Sigmoid colon (tissue), 7 donors: ENCODE measurements at places on chromosomes 16 and 17. TPM values are rescaled to one million over a fixed set of nuclear protein-coding genes. Genes with fewer than 3 reads are reported as not detected.
A peak's percentile ranks its signal among the peaks of the same experiment; 100 is the strongest.

GRCh38 chr16:85004587-85005205 is 6.6 kb downstream of the ZDHHC7 start:
- no peak for DNase-seq
- no peaks in the 10 kb centered on the region for H3K27me3 ChIP-seq
- peaks cover 96% of the 10 kb centered on the region for H3K4me1 ChIP-seq
- peak overlapping the region; percentile 2 for H3K4me3 ChIP-seq
- peak overlapping the region; percentile 92 for H3K27ac ChIP-seq

DNA sequence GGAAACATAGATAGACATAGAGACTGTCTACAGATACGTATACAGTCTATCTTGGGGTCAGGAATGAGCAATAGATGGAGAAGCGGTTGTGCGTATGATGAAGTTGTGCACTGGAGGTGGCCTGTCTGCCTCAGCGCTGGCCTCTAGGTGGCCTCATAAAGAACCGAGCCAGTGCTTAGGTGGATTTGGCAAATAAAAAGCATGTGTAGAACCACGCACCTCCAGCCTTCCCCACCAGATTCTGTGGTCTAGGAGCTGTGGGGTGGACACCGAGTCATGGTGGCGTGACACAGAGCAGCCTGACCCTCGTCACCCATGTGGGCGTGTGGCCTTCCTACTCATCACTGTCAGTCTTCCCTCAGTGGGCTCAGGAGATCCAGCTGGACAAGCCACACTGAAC is 34.0 kb downstream of the PGS1 start:
- no peak overlapping the region for H3K4me3 ChIP-seq
- peaks cover 37% of the 10 kb centered on the region for H3K4me1 ChIP-seq
- peak overlapping the region; percentile 52 for H3K27ac ChIP-seq
- no peaks in the 10 kb centered on the region for H3K36me3 ChIP-seq
- no peaks in the 10 kb centered on the region for H3K27me3 ChIP-seq

DNA sequence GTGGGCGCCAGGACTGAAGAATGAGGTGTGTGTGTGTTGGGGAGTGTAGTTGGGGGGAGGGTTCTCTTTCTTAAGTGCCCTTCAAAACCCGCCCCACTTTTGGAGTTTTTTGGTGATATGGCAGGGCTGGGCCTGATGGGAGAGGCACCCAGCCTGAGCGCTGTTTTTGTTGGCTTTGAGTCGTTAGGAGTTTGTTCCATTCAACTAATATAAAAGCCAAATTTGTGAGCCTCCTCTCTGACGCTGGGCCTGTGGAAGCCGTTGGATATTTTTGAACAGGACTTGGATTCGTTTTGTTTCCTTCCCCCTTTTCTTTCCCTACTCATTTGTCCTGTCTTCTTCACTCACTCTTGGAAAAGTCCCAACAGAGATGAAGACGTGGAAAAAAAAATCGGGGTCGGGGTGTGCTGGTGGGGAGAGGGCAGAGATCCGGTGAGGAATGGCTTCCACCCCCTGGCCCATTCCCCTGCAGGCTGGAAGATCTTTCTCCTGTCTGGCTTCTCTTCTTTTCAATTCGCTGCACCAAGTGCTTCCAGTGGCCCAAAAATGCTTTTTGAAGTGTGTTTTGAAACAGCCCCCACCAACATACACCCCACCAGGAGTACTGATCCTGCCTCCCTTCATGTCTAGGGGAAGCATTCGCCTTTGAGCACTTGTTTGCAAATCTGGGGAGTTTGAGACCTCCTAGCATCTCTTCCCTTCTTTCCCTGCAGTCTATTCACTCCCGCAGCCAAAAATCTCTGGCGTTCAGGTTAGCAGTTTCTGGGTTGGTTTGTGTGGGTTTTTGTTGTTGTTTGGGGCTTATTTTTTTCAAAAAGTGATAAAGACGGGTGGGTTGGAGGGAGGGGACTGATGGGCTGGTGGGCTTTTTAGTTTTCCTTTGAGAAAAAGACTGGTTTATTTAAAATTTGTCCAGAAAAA is 2.6 kb downstream of the FZD2 start:
- DNase-seq, result no peak
- no peak overlapping the region for H3K27ac ChIP-seq
- H3K36me3 ChIP-seq, result no peaks in the 10 kb centered on the region
- H3K4me1 ChIP-seq, result peaks cover 44% of the 10 kb centered on the region
- no peak overlapping the region for H3K4me3 ChIP-seq

DNA sequence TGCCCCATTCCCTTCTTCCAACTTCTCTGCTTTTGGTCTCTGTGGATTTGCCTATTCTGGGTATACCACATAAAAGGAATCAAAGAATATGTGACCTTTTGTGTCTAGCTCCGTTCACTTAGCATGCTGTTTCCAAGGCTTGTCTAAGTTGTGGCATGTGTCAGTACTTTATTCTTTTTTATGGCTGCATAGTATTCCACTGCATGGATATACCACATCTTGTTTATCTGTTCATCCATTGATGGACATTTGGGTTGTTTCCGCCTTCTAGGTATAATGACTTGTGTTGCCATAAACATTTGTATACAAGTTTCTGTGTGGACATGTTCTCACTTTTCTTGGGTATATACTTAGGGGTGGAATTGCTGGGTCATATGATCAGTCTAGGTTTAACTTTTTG is 432.6 kb downstream of the MAF start:
- no peaks in the 10 kb centered on the region for H3K27me3 ChIP-seq
- H3K36me3 ChIP-seq, result no peaks in the 10 kb centered on the region
- DNase-seq, result no peak
- H3K4me3 ChIP-seq, result no peak overlapping the region

The ABCC11 gene
- total RNA-seq, result not detected

- DNase-seq, result no peak
- no peaks in the 10 kb centered on the region for H3K36me3 ChIP-seq
- H3K27ac ChIP-seq, result no peak overlapping the region
- no peaks in the 10 kb centered on the region for H3K27me3 ChIP-seq
These were observed 17.7 kb downstream of the EFCAB5 start for GRCh38 chr17:29958947-29959657.

The MYH2 gene
- 2.8 TPM for total RNA-seq

DNA sequence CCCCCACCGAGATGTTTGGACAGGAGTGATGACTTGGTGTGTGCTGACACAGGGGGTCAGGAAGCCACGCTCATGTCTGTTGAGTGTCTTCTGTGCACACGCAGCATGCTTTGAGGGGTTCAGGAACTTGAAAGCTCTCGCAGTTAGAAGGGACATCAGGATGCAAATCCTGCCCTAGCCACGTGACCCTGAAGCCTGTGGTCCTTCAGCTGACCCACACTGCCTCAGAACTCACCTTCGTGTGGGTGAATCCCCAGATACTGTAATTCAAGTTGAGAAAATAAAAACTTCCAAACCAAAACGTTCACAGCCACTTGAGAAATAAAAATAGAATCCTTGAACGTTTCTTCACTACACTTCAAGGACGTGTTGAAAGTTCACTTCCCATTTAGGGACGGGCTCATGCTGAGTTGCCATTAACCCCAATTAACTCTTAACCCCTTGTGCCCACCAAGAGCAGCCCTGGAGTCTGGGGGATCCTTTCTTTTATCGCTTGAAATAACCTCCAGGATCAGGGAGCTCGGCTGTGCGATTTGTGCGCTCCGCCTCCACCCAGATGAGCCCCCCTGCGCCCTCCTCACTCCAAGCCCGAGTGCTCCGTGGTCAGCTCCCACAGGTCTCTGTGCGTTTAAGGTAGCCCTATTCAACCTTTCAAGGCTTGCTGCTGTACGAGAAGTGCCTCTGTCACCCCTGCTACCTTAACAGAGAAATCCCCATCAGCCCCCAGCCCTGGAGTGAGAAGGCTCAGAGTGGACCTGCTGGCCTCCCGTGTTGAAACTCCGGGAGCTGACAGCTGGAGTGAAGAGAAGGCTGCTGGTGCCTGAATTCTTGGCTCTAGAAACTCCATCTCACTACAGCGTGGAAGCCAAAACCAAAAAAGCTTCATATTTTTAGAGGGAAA is 36.2 kb upstream of the NAT9 start:
- no peaks in the 10 kb centered on the region for H3K4me1 ChIP-seq
- H3K27ac ChIP-seq, result no peak overlapping the region
- H3K36me3 ChIP-seq, result no peaks in the 10 kb centered on the region
- H3K27me3 ChIP-seq, result no peaks in the 10 kb centered on the region
- H3K4me3 ChIP-seq, result no peak overlapping the region

The MT1F gene
- total RNA-seq, result 3.1 TPM

- H3K4me1 ChIP-seq, result no peaks in the 10 kb centered on the region
- no peaks in the 10 kb centered on the region for H3K36me3 ChIP-seq
- H3K27ac ChIP-seq, result no peak overlapping the region
- no peak for DNase-seq
- no peak overlapping the region for H3K4me3 ChIP-seq
These were observed 407.3 kb downstream of the UTP18 start for GRCh38 chr17:51667706-51668083.

The RSKR gene
- 1.5 TPM for total RNA-seq

GRCh38 chr16:3548445-3548844 is 28.8 kb downstream of the NLRC3 start:
- H3K4me1 ChIP-seq, result no peaks in the 10 kb centered on the region
- no peaks in the 10 kb centered on the region for H3K36me3 ChIP-seq
- no peaks in the 10 kb centered on the region for H3K27me3 ChIP-seq
